CD4-positive, alpha-beta T cell treated with Interleukin-6 at 100 ng/mL for 8 hours (primary cell): ENCODE measurements at places on chromosomes 16 and 17.

- no peak for DNase-seq
Observed at GRCh38 chr16:84367297-84367680, 1.0 kb upstream of the ATP2C2 start.

DNA sequence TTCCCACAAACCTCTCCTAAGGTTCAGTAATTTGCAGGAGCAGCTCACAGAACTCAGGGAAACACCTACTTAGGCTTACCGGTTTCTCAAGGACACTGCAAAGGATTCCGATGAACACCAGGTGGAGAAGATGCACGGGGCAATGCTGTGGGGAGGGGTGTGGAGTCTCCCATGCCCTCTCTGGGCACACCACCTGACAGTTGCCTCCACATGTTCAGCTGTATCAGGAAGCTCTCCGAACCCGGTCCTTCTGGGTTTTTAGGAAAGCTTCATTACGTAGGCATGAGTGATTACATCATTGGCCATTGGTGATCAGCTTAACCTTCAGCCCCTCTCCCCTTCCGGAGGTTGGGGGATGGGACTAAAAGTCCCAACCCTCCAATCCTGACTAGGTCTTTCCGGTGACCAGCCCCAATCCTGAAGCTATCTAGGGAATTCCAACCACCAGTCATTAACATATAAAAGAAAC is 21.6 kb downstream of the C17orf58 start:
- DNase-seq, result no peak

DNA sequence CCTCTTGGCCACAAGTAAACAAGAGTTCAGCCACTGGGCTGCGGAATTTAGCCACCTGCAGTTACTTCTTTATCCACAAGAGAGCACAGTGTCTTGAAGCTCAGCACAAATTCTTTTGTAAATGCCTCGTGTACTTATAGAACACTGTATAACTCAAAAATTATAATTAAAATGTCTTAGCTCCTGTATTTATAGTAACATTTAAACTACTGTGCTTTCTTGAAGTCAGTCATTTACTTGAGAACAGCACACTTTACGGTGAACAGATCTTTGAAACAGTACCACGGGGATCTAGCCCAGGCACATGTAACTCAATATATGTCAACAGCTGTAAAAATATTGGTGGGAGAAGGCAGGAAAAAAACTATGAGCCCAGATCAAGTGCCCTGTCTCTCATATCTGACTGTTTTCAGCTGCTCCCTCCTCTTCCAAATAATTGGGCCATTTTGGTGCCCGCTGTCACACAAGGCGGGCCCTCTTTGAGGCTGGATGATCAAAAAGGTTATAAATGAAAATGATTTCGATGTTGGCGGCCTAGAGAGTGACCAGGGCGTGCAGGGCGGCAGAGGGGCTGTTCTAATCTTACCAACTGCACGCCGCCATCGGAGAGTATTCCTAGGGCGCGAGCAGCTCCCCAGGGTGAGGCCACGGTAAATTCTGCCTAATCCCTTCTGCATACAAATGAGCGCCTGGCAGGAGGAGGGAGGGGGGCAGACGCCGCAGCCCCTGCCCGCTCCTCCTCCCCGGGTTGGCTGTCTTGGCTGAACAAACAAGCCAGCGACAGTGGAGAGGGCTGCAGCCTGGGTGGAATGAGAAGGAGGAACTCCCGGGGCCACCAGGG is 183.2 kb downstream of the C16orf78 start:
- no peak for DNase-seq

DNA sequence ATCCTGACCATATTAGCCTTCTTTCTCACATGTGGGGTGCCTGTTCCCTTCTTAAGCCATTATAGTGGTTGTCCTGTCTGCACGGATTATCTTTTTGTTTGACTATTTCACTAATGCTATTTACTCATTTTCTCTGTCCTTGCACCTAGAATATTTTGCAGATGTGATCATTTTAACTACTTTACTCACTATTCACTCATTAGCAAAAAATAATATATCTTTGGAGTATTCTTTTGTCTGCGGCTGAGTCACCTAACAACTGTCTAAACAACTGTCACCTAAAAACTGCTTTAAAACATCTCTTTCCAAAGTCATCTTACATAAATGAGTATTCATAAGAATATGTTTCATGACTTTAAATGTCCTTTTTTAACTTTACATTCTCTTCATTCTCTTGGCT is 87.4 kb downstream of the KCNJ2 start:
- DNase-seq, result no peak

DNA sequence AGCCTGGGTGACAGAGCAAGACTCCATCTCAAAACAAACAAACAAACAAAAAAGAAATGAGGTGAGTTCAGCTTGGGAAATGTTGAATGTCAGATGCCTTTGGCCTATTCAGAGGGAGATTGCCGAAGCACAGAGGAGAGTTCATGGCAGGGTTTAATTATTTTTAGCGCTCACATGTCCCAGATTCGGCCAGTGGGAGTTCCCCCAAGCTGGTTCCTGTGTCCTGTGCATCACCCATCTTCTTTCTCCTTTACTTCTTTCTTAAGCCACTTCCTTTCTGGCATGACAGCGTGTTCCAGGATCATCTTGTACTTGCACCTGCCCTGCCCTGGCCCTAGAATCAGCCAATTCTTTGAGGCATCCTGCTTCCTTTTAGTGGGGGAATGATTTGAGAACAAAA is 9.2 kb downstream of the MPV17L start:
- DNase-seq, result no peak

DNA sequence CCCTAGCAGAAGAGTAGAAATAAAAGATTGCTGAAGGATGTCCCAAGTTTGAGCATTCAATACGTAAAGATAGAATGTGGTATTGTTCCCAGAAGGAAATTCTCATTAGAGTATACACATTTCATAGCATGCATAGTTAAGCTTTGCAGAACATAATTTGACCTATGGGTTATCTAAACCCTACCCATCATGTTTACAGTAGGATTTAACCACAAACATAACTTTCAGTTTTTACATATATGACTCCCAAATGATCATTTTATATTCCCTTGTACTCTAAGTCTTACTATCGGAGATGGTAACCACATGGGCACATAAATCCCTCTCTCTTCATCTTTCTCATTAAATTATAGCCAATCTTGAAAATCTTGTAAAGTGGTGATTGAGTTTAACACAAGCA is 50.9 kb downstream of the SYNRG start:
- DNase-seq, result no peak

GRCh38 chr16:86508947-86509758 is 1.2 kb upstream of the FOXF1 start:
- DNase-seq, result no peak

DNA sequence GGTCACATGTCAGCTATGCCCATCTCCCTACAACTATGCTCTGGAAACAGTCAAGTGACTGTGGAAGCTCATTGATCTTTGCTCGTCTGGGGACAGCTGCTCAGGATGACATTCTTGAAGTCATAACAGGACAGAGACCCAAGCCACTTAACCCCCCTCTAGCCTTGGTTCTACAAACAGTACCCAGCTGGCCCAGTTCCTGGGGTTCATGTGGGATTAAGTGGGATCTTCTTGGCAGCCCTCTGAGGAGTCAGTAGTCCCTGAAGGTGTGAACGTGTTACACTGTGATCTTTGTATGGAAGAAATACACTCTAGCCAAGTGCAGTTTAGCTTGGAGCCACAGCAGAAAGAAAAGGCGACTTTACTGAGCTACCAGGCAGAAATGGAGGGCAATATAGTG is 25.8 kb downstream of the UBN1 start:
- DNase-seq, result no peak

DNA sequence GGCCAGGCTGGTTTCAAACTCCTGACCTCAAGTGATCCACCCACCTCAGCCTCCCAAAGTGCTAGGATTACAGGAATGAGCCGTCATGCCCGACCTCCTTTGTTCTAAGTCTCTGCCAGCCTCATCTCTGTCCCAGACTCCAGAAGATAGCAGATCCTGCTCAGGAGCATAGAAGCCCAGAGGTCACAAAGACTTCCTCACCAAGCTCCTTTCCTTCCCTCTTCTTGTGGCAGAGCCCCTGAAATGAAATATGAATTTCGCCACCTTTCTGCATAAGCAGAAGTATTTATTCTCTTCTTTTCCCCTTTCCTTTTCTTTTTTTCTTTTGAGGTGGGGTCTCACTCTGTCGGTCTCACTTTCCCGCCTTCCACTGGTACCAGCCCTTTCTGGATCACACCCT is 11.5 kb upstream of the PIPOX start:
- DNase-seq, result no peak

DNA sequence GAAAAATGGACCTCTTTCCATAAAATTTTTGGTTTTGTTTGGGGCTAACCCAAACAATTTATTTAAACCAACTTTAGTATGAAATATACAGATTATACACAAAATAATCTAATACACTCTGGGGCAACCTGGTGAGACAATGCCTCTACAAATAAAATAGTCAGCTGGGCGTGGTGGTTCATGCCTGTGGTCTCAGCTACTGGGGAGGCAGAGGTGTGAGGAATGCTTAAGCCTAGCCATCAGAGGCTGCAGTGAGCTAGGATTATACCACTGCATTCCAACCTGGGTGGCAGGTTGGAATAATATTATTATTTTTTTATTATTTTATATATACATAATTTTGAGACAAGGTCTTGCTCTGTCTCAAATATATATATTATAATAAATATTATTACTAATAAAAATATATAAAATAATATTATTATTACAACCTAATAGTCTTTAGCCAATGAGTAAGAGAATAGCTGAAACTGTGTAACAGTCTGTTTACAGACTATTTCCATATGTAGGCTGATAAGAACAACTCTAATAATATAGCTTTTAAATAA is 50.5 kb downstream of the GLG1 start:
- DNase-seq, result no peak

DNA sequence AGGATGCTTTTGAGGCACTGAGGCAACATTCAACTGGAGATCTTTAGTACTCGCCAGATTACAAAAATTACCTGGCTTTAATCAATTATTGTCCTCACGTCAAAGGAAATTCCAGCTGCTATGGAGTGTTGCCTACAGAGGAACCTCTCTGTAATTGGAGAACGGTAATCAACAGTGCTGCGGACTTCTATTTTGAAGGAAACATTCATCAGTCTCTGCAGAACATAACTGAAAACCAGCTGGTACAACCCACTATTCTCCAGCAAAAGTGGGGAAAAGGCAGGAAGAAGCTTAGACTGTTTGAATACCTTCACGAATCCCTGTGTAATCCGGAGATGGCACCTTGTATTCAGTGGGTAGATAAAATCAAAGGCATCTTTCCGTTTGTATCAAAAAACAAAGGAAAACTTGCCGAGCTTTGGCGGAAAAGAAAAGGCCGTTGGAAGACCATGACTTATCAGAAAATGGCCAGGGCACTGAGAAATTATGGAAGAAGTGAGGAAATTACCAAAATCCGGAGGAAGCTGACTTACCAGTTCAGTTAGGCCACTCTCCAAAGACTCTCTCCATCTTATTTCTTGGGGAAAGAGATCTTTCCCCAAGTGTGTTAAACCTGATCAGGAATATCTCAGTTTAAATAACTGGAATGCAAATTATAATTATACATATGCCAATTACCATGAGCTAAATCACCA is 3.0 kb downstream of the SLC35G3 start:
- no peak for DNase-seq

GRCh38 chr17:36505171-36505570 is 18.7 kb downstream of the ZNHIT3 start:
- no peak for DNase-seq

DNA sequence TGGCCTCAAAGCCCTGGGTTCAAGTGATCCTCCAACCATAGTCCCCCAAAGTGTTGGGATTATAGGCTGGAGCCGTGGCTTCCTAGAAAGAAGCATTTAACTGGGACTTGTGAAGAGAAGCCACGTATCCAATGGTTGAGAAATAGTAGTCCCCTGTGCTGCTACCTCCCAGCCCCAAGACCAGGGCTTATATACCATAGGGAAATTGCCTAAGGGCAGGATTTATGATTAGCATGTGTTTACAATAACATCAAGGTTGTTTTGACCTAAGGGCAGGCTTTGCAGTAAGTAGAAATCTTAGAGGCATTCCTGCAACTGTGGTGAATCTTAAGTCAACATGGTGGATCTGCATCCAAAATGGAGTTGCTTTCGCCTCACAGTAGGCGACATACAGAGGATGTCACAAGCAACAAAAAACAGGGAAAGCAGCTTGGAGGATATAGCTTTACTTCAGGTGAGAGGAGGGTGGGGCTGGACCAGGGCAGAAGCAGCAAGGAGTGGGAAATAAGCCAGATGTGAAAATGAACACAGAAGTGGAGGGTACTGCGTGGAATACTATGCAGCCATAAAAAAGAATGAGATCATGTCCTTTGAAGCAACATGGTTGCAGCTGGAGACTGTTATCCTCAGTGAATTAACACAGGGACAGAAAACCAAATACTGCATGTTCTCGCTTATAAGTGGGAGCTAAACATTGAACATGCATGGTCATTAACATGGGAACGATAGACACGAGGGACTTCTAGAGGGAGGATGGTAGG is 18.7 kb upstream of the NSMCE1 start:
- no peak for DNase-seq

DNA sequence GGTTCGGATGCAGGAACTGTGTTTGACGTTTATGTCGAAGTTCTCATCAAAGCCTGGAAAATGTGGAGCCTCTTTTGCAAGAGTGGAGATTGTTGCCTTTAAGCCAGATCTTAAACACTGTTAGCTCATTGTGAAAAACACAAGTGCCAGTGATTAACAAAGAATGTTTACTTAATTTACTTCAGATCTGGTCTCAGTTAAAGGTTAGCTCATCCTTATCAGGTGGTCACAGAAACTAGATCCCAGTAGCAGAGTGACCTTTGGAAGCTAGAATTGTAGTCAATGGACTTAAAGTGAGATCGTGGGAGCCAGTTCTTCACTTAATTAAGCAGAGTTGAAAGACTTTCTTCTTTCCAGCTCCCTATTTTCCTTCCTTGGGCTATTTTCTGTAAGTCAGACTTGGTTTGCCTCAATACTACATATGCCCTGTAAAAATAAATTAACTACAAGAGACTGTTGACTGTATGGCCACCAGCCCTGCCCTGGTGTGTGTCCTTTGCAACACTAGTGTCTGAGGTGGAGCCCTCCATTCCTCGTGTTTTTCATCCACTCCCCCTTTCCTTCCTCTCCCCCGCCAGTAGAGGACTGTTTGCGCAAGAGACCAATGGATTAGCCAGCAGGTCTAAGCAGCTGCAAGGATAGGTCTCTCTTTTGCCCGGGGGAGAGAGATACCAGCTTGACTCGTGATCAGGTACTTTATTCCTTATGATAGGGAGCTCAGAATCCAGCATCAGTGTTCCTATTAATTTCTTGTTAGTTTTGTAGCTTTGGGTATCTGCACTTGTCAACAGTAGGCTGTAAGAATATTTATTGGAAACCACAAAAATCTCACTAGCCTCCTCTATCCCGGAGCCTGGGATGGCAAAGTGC is 20.2 kb downstream of the FBXO39 start:
- no peak for DNase-seq

GRCh38 chr16:47254756-47255155 is 111.0 kb upstream of the NETO2 start:
- DNase-seq, result no peak

DNA sequence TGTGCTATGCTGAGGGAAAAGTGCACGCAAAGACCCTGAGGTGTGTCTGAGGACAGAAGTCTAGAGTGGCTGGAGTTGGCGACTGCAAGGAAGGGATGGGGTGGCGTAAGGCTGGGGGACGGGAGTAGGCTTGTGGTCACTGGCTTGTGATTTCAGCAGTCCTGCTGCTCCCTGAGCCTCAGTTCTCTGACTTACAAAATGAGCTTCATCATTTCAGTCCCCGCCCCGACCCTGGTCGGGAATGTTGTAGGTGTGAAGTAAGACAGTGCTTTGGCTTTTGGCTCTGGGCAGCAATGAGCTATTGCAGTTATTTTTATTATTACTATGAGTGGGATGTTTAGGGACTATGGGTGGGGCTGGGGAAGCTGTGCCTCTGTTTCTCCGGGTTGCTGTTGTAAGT is 8.6 kb downstream of the ADGRG1 start:
- no peak for DNase-seq

GRCh38 chr17:43660816-43661493 is 767 bp downstream of the MEOX1 start:
- no peak for DNase-seq
